ENCODE measurements at places on chromosomes 1 and 21.
A peak's percentile ranks its signal among the peaks of the same experiment; 100 is the strongest.

- DNase-seq = no peak
These were observed 1.9 kb downstream of the CADM3 start for GRCh38 chr1:159173320-159173719.

GRCh38 chr1:84480650-84481049, 1.6 kb downstream of the RPF1 start:
- DNase-seq = no peak

DNA sequence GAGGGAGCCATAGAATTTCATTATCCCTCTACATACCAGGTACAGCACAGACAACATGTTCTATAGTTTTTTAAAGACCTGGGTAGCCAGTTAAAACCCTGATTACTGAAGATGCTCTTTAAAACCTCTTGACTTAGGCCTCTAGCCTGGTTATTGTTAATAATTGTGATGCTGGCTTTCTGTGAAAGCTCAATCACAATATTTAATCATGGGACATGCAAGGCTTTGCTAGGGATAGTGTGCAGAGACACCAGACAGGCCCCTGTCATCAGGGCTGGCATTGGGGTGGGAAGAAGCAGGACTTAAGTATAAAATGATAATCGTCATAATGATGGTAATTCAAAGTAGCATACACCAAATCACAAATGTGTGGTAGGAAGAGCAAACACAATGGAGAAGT, 274.4 kb downstream of the PTBP2 start:
- DNase-seq = no peak

DNA sequence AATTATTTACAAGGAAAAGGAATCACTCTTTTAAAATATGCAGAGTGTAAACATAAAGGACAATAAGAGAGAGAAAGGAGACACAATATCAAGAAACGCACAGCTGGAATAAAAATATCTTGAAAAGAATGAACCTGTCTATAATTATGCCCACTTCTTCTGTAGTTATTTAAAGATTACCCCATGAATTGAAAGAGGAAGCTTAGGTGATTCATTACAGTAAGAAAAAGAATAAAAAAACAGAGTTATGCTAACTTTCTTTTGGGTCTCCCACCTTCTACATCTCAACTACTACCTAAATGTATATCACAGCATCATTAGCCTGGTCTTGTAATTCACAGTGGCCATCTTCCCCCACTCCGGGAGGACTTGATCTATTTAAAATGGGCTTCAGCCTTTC, 182.1 kb downstream of the MRPL39 start:
- DNase-seq = no peak

DNA sequence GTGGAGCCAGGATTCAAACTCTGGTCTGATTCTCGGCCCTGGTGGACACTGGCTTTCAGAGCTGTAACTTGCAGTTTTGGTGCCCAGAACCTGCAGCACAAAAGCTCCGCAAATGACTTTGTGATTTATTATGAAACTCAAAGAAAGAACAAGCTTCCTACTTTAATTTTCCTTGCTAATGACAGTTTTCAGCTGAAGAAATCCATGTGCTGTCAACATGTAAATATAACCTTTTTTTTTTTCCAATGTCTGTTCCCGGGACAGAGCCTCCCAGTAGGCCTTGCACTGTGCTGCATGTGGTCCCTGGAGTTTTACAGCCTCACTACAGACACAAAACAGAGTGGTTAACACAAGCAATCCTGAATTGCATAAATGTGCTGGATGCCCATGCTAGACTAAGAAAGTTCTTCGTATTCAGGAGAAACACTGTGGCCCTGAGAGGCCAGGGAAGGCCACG, 62.3 kb upstream of the ANGPTL1 start:
- no peak for DNase-seq

GRCh38 chr1:155871390-155871789, 12.0 kb downstream of the SYT11 start:
- DNase-seq = no peak

DNA sequence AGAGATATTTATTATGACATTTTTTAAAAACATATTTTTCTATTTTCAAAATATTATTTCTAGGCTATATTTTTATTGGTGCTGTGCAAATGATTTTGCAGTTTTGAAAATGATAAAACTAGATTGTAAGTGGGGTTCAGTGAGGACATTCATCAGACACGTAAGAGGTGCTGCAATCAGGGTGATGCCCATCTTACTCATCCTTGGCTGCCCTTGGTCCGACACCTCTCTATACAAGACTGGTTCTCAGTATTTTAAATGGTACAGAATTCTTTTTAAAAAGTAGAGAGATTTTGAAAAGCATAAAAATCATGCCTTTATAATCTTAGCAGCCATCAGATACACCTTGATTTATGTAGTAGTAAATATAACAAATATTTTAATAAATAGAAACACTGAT, 24.0 kb downstream of the HENMT1 start:
- no peak for DNase-seq

DNA sequence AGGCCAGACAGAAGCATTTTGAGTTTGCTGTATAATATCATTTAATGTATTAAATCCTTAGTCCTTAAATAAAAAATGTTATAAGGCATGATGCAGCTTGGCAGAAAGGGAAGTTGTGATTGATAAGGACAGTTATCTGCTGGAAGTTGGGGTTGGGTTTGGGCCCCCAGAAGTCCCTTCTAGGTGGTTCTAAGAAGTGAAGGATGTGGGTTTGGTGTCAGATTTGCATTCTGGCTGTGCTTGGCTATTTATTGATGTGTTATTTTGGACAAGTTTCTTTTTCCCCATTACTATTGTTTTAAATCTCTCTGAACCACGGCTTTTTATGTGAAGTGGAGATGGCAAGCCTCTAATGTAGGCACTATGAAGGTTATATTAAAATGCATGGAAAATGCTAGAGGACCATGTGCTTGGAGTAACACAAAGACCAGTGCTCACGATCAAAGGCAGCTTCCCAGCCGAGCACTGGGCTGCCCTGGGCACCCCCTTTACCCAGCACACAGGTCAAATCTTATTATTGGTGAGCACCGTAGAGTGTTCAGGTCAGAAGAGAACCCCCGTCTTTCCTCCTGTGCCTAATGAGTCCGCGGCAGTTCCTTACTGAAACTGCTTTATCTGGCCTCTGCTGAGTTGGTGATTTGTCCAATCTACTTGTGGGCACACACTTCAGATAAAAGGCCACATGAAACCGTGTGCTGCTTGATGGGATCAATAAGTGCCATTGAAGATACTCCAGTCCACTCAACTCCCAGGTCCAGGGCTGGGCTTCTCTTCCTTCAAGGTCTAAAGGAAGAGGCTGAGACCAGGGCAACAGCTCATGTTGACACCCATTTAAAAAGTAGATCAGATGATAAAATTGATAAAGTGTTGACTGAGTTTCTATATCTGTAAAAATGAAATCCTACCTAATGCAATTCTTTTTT, 212.0 kb downstream of the PRDM2 start:
- no peak for DNase-seq

GRCh38 chr1:200179126-200179780, 151.7 kb downstream of the NR5A2 start:
- DNase-seq = peak; percentile 5

DNA sequence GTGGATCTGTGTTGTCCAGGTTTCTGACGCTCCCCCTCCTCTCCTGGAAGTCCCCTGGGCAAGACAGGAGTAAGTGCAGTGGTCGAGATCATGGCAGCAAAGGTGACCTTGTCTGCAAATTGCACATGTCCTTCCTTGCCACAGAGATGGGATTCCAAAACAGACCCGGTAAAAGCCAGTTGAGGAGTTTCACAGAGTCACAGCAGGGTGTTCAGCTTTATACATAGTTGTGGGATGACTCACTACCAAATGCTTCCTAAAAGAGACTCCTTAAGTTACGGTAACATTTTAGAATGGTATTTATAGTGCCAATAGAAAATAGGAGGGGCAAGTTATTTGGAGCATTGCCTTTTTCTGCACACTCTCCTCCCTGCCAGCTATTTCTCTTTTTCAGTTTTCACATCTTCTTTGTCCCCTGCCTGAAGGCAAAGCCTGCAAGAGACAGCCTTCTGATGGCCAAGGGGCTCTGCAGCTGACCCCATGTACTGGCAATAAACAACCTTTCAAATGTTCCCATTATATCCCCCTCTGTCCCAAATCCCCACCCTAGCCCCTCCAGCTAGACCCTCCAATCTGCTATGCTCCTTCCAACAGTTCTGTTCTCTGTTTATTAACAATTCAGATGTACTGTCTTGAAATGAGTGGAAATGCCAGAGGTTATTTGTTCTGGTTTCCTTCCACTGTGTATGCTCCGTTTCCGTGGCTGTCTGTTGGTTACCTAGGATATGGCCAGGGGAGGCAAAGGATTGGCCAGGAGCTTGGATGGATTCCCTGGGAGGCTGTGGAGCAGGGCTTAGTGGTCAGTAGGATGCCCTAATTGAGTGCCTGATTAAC, 115.0 kb downstream of the TGFB2 start:
- DNase-seq = peak; percentile 63

Measured in brain pericyte (primary cell).